ENCODE measurements at places on chromosomes 6 and 20.

- DNase-seq = peak; percentile 87
Measured at GRCh38 chr20:45373353-45374100, 4.6 kb downstream of the TP53TG5 start.

DNA sequence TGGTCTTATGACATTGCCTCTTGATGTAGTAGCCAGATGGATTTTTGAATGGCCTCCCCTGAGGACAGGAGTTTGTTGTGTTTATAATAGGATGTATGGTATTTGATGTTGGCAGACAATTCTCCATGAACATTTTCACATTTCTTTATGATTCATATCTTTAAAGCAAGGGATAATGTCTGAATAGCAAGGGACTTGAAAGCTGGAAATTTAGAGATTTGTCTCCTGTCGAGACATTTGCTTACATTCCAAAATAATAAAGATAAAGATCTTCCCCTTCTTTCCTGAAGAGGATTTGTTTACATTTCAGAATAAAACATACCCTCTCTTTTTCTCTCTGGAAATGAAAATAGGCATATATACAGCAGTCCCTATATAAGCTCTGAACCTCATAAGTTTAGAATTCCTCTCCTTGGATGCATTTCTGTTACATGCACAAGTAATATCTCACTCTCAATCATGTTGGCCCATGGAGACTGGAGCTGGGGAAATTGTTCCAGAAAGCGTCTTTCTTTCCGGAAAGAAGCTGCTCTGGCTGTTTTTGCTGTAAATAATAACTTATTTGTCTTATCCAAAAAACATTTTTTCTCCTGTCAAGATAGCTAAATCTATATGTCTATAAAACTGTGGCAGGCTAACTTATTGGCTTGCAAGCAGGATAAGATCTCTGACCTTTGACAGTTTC is 42.5 kb upstream of the ASCC3 start:
- no peak for DNase-seq

- no peak for DNase-seq
Measured at GRCh38 chr6:34099878-34100277, 46.0 kb downstream of the GRM4 start.

DNA sequence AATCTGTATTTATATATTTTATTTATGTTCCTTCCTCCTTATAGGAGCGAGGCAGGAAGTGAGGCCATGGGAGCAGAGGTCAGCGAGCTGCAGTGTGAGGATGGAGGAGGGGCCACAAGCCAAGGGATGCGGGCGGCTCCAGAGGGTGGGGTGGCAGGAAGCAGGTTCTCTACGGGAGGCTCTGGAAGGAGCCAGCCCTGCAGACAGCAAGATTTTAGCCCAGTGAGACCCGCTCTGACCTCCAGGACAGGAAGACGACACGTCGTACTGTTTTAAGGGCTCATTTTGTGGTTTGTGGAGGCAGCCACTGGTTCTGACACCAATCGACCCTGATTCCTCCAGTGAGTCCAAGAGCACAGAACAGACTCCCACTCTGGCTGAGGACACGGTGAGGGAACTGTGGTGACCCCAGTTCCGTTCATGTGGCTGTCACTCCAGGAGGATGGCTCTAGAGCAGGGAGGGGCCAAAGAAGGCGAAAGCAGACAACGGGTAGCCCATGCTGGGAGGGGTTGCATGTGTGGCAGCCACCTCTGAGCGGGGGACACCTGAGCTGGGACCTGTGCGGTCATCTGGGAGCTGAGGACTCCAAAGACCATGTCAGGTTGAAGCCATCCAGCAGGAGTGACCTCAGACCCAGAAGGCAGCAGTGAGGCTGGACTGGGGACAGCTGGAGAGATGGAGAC is 100.1 kb upstream of the BHLHE23 start:
- no peak for DNase-seq

DNA sequence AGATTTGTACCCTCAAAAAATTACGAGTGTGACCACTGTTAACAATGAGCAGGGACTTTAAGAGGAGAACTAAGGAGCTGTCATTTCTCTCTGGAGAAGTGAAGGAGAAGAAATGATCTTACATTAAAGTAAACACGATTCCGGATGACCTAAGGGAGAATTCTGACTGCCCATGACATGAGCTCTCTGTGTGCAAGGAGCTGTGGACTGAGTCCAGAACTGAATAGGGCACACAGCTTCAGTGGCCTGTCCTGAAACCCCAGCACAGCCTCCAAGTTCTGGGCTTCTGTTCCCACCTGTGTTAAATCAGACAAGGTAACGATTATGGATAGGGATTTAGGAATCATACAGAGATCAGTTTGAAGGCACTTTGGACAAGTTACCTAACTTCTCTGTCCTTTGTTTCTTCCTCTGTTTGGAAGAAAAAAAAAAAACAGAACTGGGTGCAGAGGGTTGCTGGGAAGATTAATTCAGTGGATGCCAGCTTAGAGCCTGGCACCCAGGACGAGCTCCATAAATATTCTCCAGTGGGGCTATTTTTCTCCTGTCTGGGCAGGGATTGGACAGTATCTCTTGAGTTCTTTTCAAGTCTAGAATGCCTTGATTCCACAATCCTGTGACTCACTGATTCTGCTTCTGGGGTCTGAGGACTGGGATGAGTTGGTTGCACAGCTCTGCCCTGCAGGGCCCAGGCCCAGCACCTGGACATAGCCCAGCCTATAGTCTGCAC is 65.7 kb downstream of the MRPL14 start:
- DNase-seq = no peak

- DNase-seq = no peak
Measured at GRCh38 chr20:25025091-25025861, 32.7 kb downstream of the ACSS1 start.

GRCh38 chr6:106910999-106911949 is 63.3 kb downstream of the CD24 start:
- DNase-seq = no peak

DNA sequence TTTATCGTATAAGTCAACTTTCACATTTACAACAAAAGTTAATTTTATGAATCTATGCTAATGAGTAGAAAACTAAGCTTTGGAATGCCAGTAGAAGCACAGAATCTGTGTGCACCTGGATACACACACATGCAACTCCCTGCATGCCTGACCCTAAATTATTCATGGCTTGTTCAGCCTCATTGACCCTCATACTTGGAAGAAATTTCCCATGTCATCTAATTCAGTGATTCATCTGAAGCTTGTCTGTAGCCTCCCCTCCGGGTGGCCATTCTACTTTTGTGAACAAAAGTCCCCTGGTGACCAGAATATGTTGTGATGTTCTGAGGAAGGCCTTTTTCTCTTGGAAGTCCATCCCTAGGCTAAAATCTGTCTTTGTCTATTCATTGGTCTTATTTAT is 1078.4 kb downstream of the KIF16B start:
- no peak for DNase-seq

DNA sequence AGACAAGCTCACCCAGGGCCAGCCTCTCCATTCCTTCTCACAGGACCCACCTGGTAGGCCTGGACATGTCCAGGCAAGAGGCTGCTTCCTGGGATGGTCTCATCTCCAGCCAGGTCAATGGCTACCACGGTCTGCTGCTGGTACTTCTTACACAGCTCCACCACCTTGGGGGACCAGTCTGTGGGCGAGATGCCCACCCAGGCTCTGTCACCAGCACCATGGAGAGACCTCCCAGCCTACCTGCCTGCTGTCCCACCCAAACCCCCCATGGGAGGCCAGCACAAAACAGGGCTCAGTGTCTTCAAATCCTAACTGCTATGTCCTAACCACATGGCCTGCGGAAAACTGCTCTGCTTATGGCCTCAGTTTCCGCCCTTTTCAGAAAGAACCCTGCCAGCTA is 27.3 kb downstream of the ADA start:
- DNase-seq = no peak

- DNase-seq = no peak
Measured at GRCh38 chr6:92243315-92243714, 1176.0 kb downstream of the EPHA7 start.

GRCh38 chr6:85585741-85586140 is 7.9 kb downstream of the SNX14 start:
- no peak for DNase-seq

DNA sequence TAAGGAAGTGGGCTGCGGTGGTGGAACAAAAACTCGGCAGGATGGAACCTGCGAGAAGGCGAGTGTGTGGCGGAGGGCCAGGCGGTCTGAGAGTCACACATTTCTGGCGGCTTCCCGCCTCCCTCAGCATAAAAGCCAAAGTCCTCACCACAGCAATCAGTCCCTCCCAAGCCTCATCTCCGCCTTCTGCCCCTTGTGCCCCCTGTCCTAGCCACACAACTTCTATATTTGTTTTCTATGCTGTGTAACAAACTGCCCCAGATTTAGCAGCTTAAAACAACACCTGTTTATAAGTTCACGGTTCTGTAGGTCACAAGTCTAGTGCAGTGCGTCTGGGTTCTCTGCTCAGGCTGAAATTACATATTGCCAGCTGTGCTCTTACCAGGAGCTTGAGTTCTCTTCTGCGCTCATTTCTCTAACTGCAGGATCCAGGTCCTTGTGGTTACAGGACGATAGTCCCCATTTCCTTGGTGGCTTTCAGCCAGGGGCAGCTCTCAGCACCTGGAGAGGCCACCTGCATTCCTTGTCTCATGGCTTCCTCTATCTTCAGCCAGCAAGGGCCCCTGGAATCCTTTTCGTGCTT is 11.7 kb upstream of the SPO11 start:
- DNase-seq = no peak

DNA sequence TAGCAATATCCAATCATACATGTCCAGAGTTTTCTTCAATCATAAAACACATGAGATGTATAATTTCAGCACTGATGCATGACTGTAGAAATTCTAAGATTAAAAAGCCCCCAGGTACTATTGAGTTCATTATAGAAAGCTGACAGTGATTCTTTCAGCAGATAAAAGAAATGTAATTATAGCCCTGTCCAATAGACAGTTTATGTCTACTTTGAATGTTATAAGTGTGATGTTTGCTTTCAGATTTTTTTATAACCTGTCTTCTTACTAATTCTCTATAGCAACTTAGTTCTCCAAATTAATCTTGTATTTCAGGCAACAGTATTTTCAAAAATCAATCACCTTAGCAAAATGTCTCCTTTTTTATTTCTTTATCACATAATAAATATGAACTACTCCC is 13.5 kb upstream of the FKBP1C start:
- DNase-seq = no peak

GRCh38 chr20:1735417-1736089 is 78.0 kb upstream of the SIRPG start:
- no peak for DNase-seq

DNA sequence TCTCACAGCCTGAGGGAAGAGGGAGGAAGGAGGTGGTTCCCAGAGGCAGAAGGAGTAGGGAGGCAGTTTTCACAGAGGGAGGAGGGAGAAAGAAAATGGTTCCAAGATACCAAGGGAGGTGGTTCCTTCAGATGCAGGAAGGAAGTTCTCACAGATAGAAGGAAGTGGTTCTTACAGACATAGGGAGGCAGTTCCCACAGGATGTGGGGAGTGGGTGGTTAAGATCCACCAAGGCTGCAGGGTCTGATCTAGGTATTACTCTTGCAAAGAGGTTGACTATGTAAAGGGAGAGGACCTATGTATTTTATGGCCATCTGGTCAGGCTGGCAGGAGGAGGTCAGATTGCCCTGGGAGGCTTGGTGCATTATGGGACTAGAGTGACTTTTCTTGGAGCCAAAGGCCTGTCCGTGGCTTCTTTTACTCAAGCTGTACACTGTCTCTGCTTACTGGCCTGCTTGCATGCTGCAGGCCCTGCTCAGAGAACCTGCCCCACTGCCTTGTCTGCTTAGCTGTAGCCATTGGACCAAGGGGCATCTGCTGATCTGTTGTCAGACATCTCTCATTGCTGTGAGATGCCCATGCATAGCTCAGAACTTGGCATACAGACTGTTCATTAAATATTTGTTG is 283.7 kb downstream of the DHX35 start:
- no peak for DNase-seq

DNA sequence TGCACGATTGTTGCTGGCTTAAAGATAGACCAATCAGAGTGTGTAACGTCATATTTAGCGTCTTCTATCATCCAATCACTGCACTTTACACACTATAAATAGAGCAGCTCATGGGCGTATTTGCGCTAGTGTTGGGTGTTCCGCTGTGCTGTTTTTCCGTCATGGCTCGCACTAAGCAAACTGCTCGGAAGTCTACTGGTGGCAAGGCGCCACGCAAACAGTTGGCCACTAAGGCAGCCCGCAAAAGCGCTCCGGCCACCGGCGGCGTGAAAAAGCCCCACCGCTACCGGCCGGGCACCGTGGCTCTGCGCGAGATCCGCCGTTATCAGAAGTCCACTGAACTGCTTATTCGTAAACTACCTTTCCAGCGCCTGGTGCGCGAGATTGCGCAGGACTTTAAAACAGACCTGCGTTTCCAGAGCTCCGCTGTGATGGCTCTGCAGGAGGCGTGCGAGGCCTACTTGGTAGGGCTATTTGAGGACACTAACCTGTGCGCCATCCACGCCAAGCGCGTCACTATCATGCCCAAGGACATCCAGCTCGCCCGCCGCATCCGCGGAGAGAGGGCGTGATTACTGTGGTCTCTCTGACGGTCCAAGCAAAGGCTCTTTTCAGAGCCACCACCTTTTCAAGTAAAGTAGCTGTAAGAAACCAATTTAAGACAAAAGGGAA is 57.9 kb downstream of the TRIM38 start:
- DNase-seq = peak; percentile 78

DNA sequence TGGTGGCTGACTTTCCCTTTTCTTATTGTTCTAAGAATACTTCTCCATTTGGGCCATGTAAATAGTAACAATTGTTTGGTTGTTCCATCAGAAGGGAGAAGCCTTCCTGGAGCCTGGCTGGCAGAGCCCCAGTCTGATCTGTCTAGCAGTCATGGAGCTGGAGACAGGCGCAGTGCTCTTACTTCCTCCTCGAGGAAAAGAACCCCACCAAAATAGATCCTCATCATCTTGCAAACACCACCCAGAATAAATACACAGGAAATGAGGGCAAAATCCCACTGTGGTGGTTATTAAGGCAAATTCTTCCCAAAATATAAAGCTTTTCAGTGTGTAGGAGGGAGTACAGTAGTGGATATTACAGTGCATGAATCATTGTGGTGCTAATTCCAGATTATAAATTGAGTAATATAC is 195.1 kb upstream of the SGK1 start:
- no peak for DNase-seq
